ENCODE measurements at places on chromosomes 2 and 18.

DNA sequence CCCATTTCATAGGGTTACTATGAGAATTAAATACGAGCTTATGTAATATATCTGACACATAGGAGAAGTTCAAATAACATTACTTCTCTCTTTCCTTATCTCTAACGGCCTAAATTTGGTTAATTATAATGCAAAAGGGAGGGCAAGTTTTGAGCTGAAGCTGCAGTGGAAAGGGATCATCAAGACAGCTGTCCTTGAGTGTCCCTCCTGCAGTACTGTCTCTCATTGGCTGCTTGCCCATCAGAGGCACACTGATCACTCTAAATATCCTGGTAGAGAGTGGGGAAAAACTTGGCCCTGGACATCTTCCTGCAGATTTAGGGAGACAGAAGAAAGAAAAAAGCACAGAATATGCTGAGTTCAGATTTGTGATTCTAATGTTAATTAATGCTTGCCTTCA is 186.0 kb downstream of the CAMKMT start:
- peak; percentile 7 for DNase-seq

GRCh38 chr2:132621131-132621875 is 48.7 kb downstream of the LYPD1 start:
- DNase-seq: no peak

DNA sequence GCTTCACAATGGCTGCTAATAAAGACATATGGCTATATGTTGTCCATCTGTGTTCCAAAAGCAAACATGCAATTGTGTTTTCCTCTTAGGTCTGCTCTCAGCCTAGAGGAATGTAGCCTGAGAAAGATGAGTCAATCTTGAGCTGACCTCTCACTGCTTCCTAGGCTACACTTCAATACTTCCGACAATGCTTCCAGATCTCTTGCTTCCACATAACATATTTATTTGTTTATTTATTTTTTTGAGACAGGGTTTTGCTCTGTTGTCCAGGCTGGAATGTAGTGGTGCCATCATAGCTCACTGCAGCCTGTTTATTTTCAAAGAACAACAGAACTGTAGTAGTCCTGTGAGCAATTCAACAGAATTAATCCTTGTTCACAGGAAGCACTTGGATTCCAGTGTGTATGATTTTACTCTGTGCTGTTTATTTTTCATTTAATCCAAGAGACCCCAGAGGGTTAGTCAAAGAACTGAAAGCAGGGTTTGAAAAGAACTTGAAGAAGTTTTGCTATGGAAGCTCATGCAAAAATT is 437.9 kb downstream of the TXNL1 start:
- no peak for DNase-seq

- peak; percentile 91 for DNase-seq
Measured at GRCh38 chr2:164747783-164748433, 93.7 kb downstream of the COBLL1 start.

- peak; percentile 16 for DNase-seq
Measured at GRCh38 chr2:38215993-38216392, 140.0 kb upstream of the CYP1B1 start.

- peak; percentile 26 for DNase-seq
Measured at GRCh38 chr2:3294069-3294468, 83.5 kb downstream of the EIPR1 start.

DNA sequence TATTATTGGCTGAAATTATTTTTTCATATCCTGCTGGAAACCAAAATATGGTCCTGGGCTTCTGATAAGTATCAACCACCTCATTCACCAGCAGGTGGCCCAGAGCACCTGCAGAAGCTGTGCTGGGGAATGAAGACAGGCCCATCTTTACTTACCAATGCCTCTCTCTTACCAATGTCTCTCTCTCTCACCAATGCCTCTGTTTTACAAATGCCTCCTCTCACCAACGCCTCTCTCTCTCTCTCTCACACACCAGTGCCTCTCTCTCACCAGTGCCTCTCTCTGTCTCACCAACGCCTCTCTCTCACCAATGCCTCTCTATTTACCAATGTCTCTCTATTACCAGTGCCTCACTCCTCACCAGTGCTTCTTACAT is 2.3 kb upstream of the MAL start:
- peak; percentile 37 for DNase-seq

DNA sequence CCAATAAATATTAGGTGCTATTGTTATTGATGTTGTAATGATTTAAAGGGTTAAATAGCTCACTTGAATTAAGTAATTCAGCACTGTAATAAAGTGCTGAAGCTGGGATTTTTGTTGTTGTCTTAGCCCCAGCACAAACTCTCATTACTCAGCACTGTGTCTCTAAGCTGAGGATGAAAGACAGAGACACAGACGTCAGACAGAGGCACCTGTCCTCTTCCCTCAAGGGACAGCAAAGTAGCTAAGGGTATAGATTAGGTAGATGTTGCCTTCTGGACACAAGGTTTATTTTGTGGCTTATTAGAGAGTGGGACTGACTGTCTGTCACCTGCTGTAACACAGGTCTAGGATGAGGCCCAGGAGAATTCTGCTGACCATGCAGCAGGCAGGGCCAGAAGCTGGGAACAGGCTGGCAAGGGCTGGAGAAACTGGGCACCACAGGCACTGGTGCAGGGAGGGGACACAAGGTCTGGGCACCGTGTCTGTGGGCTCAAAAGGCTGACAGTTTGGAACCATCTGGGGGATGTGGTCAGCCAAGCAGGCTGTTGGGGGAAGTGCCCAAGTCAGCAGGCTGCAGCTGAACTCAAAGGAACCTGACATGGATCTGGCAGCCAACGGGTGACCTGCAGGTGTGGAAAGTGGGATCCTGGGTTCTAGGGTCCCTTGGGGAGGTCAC is 20.0 kb upstream of the PTPN4 start:
- DNase-seq: peak; percentile 38

DNA sequence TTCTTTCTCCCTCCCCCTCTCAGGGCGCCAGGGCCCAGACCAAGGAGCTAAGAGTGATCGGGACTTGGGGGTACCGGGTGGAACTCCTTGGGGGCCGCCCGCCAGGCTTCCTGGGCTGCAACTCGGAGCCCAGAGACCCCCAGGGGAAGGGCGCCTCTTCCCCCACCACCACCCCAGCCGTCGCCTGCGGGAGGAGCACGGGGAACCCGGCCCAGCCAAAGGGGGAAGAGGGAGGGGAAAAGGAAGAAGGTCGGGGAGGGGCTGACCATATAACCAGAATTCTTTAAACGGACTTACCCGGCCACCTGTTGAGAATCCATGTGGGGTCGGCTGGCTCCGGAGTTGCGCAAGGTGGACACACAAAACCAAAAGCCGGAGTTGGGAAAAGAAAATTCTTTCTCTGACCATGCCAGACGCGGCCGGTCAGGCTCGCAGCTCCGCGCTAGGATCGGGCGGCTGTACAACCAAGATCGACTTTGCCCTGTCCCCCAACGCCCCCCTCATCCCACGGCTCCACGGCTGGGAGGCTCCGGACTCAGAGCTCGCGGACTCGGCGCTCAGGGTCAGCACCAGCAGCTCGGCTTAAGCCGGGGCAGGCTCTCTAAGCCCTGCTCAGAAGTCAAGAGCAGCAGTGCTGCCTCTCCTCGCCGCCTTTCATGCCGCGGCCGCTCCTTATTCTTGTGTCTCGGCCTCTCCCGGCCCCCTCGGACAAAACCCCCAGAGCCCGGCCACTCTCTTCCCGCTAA is 6.3 kb upstream of the SIX3 start:
- DNase-seq: peak; percentile 86

GRCh38 chr2:174635015-174635593 is 37.5 kb upstream of the WIPF1 start:
- DNase-seq: no peak

GRCh38 chr2:23385748-23386338 is 864 bp downstream of the KLHL29 start:
- DNase-seq: peak; percentile 61

DNA sequence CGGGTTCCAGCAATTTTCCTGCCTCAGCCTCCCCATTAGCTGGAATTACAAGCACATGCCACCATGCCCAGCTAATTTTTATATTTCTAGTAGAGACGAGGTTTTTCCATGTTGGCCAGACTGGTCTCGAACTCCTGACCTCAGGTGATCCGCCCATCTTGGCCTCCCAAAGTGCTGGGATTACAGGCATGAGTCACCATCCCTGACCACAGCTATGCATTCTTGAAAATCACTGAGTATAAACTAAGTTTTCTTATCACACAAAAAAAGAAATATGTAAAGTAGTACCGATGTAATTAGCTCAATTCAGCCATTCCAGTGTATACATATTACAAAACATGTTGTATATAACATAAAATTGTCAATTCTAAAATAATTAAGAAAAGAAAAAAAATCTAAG is 232.7 kb downstream of the MBD2 start:
- DNase-seq: no peak

DNA sequence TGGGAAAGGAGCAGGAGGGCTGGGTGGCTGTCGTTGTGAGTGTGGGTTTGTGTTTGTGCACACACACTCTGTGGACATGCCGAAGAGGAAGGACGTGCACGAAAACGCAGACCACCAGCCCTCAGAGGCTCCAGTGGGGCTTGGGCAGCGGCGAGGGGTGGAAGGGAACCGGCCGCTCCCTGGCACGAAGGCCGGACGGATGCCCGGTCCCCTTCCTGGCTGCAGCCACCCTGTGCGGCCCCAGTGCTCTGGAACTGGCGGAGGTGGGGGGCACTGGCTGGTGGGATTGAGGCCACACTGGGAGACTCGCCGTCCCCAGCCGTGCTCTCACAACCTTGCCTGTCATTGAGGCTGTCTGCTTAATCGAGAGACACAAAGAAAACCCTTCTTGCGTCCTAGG is 852.6 kb upstream of the SALL3 start:
- no peak for DNase-seq

GRCh38 chr2:55489467-55490062 is 30.0 kb upstream of the CFAP36 start:
- no peak for DNase-seq

DNA sequence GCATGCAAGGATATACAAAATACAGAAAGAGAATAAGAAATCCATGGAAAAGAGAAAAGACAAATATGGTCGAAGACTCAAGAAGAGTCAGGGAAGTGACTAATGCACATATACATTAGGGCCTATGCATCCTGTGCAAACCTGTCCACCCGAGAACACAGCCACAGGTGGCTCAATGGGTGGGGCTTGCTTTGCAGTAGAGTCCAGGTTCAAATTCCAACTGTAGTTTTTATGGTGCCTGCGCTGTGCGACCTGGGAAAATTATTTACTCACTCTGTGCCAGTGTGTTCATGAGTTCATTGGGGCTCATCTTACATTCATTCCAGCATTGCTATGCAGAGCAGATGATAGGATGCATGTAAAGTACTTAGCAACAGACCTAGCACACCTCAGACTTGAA is 244.7 kb downstream of the CTNNA2 start:
- DNase-seq: no peak

DNA sequence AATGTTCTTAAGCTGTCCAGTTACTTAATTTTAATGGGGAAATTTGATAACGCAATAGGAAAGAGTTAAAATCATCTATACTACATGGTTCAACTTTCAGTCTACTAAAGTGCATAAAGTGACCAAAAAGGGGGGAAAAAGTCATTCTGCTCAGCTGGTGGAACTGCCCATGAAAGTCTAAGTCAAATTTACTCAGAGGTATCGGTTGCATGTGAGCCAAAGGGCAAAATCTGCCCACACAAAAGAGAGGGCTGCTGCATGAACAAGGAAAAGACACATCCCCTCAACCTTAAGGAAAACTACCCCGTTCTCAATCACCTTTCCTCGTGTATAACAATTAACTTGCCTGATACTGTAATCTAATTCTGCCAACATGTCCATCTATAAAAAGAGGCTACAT is 126.1 kb downstream of the TCF4 start:
- no peak for DNase-seq

DNA sequence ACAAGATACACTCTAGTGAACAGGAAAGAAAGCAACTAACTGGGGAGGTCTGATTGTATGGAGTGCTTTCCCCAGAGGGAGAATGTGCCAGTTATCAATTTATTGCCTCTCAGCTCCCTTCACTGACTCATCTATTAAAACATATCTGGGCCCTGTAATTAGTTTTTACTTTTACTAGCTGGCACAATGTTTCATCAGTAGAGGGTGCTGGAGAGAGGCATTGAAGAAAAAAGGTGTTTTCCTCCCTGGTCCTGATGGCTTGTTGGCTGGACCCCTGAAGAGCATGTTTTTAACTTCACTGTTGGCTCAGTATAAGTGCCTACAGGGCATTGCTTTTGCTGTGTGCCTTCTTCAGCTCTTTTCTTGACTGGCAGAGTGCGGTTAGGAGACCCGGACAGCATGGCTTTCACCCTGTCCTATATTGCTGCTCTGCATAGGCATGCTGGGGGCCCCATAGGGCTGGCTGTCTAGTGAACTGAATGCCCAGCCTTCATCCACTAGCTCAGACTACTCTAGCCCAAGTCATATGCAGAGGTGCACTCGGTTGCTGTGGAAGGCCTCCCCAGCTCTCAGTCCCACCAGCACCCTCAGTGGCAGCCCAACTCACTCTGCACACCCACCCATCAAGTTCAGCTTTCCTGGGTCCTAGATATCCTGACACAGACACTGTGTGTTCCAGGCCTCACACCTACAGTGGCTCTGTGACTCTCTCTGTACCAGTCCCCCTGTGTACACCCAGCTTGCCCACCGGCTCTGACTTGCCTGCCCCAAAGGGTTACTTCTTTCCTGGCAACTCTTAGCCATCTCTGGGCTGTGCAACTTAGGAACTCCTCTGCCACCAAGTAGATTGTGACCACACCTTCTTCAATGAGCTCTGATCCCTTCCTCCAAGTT is 62.3 kb upstream of the ACYP2 start:
- DNase-seq: peak; percentile 5

DNA sequence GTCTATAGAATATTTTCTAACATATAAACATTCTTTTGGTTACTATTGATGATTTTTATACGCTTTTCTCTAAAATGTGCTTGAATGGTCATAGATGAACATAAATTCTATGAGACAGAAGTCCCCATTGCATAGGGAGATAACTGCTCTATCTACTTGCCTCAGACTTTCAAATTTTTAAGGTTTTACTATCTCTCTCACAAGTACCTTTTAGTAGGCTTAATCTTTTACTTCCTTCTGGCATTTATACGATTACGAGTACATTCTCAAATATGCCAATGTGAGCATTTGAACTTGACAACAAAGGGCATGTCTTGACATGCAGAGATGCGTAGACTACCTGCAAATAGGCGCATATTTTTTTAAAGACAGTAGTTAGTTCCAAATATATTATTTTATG is 935.9 kb upstream of the LRATD1 start:
- no peak for DNase-seq

DNA sequence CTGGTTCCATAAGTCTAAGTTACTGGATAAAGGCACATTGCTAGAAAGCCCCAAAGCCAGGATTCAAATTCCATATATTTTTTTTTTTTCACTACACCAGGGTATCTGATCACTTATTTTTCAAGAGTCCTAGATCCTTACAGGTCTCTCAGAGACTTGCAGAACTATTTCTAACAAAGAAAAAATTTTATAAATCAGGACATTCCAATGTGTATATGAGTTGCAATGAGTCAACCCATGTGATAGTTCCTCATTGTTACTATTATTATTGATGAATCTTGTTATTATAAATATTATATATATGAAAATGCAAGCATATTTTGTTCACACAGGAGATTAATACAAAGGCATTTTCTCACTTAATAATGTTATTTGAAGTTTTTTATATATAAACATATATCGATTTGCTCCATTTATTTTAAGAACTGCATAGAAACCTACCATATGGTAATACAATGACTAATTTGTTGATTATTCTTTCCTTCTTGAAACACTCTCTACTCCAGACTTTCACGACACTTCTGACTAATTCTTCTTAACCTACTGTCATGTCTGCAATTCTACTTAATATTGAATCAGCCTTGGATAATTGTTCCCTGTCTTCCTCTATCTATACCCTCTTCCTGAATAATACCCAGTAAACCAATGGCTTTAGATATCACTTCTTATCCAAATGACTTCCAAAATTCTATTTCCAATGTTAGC is 968.4 kb upstream of the NRXN1 start:
- DNase-seq: no peak
